ENCODE measurements at places on chromosomes 13 and 19.

DNA sequence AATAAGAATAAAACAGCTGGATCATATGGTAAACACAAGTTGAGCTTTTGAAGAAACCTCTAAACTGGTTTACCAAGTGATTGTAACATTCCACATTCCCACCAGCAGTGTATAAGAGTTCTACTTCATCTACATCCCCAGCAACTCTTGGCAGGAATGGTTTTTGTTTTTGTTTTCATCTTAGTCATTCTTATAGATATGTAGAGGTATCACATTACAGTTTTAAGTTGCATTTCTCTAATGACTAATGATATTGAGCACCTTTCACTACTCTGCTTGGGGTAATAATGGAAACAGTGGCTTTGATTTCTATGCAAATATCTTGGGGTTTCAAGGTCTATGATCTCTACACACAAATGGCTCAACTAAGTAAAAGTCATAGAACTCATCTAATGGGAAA is 614.5 kb downstream of the TBC1D4 start:
- DNase-seq = no peak

- no peak for DNase-seq
Measured at GRCh38 chr13:99892196-99892613, 79.4 kb downstream of the ZIC5 start.

GRCh38 chr13:37479916-37480315 is 118.7 kb downstream of the POSTN start:
- no peak for DNase-seq

GRCh38 chr13:113785051-113786010 is 26.3 kb downstream of the TMEM255B start:
- DNase-seq = no peak

GRCh38 chr19:38483016-38483630 is 49.6 kb downstream of the RYR1 start:
- no peak for DNase-seq

GRCh38 chr19:41328157-41328841 is 18.3 kb downstream of the CCDC97 start:
- DNase-seq = no peak

GRCh38 chr13:50446611-50447010 is 396.9 kb downstream of the DLEU7 start:
- no peak for DNase-seq

GRCh38 chr19:13299838-13300237 is 149.6 kb downstream of the IER2 start:
- no peak for DNase-seq

DNA sequence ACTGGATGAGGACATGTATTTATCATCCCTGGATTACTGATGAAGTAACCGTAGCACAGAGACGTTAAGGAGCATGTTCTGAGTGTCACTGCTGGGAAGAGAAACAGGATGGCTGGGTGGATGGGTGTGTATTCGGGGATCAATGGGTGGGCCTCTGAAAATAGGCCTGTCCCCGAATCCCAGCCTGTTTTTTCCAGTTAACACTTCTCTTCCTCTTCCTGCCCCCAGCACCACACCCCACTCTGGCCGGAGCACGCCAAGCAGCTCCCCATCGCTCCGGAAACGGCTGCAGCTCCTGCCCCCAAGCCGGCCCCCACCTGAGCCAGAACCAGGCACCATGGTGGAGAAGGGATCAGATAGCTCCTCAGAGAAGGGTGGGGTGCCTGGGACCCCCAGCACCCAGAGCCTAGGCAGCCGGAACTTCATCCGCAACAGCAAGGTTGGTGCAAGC is 8.8 kb downstream of the GRAMD1A start:
- no peak for DNase-seq

DNA sequence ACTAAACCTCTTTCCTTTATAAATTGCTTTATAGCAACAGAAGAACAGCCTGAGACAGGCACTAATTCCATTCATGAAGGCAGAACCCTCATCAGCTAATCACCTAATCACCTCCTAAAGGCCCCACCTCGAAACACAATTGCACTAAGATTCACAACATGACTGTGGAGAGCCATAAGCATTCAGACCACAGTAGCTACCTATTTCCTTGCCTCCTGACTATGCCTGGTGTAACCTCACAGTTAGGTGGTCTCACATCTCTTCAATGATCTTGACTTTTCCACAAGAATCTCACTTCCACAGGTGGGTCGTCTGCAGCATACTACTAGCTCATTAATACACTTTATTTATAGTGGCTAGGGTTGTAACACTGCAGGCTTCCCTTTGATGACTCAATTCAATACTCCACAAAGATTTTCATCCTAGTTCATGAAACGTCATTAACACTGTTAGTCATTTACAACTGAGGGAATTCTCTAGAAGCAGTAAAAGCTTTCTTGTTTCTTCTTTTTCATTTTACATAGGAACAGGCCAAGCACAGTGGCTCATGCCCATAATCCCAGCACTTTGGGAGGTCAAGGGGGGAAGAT is 27.1 kb downstream of the STK24 start:
- no peak for DNase-seq

DNA sequence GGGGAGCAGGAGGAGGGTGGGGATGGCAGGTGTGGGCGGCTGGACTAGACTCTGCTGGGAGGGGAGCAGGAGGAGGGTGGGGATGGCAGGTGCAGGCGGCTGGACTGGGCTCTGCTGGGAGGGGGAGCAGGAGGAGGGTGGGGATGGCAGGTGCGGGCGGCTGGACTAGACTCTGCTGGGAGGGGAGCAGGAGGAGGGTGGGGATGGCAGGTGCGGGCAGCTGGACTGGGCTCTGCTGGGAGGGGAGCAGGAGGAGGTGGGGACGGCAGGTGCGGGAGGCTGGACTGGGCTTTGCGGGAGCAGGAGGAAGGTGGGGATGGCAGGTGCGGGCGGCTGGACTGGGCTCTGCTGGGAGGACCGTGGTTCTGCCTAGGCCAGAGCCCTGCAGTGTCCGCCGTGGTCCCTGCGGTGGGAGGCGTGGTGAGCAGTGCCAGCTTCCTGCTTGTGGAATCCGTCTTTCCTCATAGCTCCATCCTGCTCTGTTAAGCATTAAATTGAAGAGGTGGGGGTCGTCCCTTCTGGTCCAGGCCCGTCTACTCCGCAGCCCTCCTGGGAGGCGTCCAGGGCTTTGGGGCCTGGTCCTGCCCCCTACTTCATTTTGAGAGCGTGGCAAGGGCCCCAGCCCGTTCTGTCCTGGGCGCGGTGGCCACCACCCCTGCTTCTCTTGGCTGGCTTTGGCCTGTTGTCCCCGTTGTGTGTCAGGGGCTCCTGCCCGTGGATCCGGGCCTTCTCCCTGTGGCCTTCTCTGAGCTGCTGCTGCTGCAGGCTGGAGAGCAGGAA is 4.7 kb downstream of the SPPL2B start:
- DNase-seq = no peak

- DNase-seq = no peak
Measured at GRCh38 chr13:24254146-24254841, 55.1 kb upstream of the C1QTNF9 start.

- DNase-seq = no peak
Measured at GRCh38 chr13:85255978-85256377, 543.2 kb downstream of the SLITRK6 start.

DNA sequence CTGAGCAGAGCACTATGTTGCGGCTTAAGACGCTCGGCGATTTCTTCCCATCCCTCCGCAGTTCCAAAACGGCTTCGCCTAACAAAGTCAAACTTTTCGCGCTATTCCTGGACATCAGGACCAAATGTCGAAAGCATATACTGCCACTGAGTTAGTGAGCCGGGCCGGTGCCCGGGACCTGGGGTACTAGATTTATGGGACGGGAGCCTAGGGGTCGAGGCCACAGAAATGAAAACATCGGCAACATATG is 699 bp downstream of the RCBTB2 start:
- no peak for DNase-seq

DNA sequence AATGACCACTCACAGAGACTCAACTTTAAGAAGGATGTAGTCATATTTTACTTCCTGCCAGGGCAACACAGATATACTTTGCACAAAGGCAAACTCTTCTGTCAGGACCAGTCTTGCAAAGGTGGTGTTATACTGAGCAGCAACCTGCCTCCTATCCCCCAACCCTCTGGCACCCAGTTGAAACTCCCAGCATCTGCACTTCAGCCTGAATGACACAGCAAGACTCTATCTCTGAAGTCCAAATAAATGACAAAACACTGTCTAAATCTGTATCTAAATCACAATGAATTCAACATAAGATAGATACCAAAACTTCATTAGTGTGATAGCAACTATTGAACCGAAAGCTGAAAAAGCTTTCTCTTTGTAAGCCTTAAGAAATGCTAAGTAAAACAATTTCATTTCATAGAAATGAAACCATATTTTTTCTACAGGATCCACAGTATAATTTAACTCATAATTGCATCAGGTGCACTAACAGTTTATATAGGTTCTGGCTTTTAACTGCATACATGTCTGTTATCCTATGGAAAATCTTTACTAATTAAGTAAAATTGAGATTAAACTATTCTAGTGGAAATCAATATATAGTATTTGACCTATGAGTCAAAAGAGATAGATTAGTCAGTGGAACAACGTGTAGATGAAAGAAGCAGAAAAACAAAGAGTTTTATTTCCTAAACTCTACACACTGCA is 163.7 kb downstream of the TBC1D4 start:
- DNase-seq = no peak

GRCh38 chr19:29528350-29528945 is 2.7 kb downstream of the VSTM2B start:
- peak; percentile 72 for DNase-seq

- no peak for DNase-seq
Measured at GRCh38 chr13:22703601-22704209, 477.1 kb upstream of the SGCG start.

DNA sequence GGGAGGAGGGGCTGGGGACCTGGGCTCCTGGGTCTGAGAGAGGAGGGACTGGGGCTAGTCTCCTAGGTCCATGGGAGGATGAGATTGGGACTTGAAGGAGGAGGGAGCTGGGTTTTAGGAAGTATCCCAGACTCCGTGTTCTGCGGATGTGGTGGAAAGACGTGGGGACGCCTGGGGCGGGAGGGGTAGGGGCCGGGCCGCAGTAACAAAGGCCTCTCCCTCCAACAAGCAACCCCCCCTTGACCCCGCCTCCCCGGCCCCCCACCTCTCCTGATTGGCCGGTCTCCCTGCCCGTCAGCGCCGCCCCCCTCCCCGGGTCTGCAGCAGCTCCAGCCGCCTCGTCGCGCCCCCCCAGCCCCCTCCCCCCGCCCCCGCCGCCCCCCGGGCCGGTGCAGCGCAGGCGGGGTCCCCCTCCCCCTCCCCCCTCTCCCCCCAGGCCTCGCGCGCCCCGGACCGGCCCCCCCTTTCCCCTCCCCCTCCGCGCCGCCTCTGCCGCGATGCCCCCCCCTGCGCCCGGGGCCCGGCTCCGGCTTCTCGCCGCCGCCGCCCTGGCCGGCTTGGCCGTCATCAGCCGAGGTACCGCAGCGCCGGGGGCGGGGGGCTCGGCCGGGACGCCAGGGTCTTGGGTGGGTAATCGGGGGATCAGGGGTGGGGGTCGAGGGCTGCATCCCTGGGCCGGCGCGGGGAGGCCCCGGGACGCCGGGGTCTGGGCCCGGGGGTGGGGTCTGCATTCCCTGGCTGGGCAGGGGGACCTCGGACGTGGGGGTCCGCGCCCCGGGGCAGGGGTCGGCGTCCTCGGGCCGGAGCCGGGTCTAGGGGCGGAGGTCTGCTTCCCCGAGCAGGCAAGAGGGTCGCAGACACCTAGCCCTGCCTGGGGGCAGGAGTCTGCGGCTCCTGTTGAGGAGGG is at the start of gene IGLON5:
Gene IGLON5 (plus strand): TSS at position 294 of the 907 bp plus-strand sequence. CDS start 204 bp downstream, at position 498.
- DNase-seq = no peak

- no peak for DNase-seq
Measured at GRCh38 chr19:4566402-4567051, 7.0 kb upstream of the SEMA6B start.

DNA sequence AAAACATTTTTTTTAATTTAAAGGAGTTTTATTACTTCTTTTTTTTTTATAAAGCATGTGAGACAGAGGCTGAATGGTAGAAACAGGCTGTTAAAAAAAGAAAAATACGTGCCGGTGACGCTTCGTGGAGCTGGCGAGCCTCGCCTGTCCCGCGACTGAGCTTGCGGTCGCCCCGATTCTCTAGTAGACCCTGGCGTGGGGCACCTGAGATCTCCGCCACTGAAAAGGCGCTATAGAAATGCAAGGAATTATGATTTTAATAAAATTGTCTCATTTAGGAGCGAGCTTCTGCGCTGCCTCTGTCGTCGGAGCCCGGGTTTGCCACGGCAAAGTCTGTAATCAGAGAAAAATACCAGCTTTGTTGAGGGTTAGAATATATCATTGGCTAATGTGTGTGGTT is 18.4 kb downstream of the NFIX start:
- DNase-seq = no peak

GRCh38 chr19:12948612-12949362 is 3.1 kb downstream of the RAD23A start:
- DNase-seq = no peak

- DNase-seq = no peak
Measured at GRCh38 chr13:30565658-30566057, 52.1 kb upstream of the USPL1 start.

- peak; percentile 83 for DNase-seq
Measured at GRCh38 chr19:8592231-8593009, 15.2 kb upstream of the MYO1F start.

GRCh38 chr19:1259206-1259875 is 9.8 kb upstream of the CIRBP start:
- no peak for DNase-seq

DNA sequence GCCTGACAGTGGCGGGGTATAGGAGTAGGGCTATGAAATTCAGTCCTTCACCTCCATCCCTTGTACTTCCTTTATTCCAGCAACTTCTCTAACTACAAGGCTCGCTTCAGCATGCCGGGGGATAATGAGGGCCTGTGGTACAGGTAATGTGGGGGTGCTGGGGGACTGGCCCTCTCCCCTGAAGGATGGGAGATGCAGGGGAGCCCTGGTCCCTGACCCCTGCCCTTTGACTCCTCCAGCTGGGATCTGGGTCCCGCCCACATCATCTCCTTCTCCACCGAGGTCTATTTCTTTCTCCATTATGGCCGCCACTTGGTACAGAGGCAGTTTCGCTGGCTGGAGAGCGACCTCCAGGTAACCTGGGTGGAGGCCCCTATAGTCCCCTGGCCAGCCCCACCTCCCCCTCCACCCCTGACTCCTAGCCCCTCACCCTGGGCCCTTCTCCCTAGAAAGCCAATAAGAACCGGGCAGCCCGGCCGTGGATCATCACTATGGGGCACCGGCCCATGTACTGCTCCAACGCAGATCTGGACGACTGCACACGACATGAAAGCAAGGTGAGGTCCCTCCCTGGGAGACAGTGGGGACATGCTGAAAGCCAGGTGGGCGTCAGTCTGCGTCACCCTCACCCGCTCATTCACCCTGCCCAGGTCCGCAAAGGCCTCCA is 16.5 kb downstream of the ACP7 start:
- no peak for DNase-seq

- DNase-seq = no peak
Measured at GRCh38 chr13:73996569-73996968, 137.6 kb downstream of the KLF12 start.

DNA sequence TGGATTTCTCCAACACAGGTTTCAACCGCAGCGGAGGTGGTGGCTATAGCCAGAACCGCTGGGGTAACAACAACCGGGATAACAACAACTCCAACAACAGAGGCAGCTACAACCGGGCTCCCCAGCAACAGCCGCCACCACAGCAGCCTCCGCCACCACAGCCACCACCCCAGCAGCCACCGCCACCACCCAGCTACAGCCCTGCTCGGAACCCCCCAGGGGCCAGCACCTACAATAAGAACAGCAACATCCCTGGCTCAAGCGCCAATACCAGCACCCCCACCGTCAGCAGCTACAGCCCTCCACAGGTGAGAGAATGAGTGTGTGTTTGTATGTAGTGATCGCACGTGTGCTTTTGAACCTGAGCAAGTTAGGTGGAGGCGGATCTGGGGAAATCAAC is 6.0 kb upstream of the CCDC97 start:
- DNase-seq = no peak

Data from anterior cingulate cortex (tissue), 58 donors.